ENCODE measurements at places on chromosomes 7 and 10.

DNA sequence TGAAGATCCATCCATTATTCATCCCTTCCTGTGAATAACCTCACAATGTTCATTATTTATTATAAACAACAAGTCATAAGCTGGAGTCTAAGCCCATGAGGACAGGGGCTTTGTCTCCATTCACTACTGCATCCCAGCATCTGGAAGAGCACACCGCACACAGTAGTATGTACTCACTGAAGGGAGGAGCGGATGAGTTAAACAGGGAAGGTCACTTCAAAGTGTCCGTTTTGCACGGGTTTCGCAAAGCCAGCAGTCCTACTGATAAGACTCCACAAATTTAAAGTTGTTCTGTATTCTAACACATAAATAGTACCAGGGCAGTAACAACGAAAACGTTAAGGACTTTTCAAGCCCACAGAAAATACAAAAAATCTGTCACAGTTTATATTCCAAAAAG lies 167.9 kb downstream of the PARD3 start:
- no peak for DNase-seq

DNA sequence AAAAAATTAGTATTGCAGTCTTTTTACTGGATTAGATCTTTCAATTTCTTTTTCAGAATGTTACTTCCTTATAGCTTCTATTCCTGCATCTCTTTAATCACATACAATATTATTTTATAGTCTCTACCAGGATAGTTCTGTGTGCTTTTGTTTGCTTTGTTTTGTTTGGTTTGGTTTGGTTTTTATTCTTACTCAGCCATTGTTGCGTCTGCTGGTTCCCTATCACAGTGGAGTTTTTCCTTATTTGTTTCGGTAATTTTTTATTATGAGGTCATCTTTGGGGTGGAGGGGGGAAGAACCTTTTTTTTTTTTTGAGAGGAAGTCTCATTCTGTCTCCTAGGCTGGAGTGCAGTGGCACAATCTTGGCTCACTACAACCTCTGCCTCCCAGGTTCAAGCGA lies 9.0 kb upstream of the BAIAP2L1 start:
- no peak for DNase-seq

DNA sequence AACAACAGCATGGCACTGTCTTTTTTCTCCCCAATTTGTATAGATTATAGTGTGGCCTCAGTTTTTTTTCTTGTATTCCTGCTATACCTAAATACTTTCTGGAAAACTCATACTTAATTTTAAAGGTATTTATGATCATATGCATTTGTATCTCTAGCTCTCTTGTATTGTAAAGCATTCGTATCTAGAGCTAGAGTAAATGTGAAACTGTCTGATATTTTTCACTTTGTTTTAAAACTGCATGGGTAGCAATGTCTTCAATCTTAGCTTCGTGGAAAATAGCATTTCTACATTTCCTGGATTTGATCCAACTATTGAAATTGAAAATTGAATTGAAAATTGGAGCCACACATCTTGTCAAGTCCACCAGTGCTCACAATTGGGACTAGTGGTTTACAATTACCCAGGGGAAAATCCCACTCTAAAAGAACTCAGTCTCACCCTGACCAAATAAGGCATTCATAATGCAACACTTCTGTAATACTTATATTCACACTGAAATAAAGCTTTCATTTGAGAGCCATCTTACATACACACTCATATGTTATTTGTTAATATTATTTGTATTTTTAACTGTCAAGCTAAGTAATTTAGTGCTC lies 51.3 kb upstream of the KLF6 start:
- no peak for DNase-seq

GRCh38 chr7:131268906-131269305 lies 58.8 kb upstream of the MKLN1 start:
- DNase-seq = no peak

DNA sequence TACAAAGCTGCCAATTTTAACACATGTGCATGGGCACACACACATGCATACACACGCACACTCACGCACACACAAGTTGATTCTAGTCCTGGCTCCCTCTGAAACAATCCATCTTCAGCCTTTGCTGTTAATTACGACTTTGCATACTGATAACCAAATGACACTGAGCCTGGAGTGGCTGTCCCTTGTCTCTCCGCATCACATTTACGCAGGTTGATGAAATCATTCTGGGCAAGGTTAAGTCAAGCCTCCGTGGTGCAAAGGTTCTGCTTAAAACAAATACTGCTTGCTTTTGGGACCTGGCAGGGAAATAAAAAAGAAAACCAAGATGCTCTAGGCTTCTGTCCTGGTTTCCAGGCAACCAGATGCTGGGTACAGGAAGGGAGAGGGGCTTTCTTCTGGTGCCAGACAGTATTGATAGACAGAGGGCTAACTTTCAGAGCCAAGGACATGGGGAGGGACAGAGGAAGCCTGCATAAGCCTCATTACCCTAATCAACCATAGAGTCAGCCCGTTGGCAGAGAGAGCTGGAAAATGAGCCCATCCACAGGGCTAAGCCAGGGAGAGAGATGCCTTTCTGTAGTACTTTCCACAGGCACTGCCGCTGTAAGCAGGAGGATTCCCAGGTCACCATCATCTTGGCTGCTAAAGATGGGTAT lies 233.0 kb downstream of the WDR11 start:
- no peak for DNase-seq

GRCh38 chr7:122518488-122518887 lies 180.4 kb downstream of the RNF133 start:
- DNase-seq = no peak

DNA sequence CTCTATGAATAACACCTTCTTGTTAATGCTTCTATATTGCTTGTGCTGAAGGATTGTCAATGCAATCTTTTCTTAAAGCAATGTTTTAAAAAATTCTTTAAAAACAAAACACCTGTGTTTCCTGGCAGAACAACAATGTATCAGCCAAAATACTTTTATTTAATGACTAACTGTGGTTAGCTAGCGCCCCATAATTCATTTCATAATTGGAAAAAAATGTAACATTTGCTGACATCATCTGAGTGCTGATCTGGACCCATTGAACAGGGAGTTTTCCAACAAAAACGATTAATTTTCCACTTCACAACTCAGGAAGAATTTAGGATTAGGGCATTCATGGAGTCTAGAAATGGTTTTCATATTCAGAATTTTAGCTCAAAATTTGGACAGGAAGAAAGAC lies 137.6 kb upstream of the CDK6 start:
- DNase-seq = no peak

DNA sequence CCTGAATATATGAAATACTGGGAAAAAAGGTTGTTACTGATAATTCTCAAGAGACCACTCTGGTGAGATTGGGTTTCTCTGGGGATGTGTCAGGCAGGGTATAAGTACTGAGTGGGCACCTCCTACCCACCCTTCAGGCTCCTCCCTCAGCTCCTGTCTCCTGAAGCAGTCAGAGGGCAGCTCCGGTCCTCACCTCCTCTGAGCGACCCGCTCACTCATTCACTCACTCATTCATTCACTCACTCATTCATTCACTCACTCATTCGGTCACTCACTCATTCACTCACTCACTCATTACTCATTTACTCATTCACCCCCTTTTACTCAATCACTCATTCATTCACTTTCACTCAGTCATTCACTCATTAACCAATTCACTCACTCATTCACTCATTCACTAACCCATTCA lies 6.9 kb upstream of the PFKP start:
- no peak for DNase-seq

GRCh38 chr10:59098387-59098786 lies 78.1 kb upstream of the PHYHIPL start:
- no peak for DNase-seq

DNA sequence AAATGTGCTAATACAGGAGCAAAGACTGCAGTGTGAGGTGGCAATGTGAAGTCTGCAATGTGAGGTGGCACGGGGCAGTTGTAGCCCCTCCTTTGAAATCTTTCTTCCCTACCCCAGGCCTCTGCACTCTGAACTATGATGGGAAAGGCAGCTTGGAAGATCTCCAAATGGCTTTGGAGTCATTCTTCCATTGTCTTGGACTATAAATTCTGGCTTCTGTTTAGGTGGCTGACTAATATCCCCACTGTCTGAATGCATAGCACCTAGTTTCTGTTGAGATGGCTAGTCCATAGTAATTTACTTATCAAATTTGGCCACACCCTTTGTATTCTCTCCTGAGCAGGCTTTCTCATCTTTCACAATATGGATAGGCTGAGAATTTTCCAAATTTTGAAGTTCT lies 175.0 kb downstream of the CFTR start:
- DNase-seq = no peak

- DNase-seq = no peak
These were observed 25.0 kb downstream of the ABLIM1 start for GRCh38 chr10:114632869-114633715.

- no peak for DNase-seq
These were observed 205.9 kb downstream of the SEC23IP start for GRCh38 chr10:120098232-120098930.

- DNase-seq = no peak
These were observed 182.0 kb upstream of the PHYHIPL start for GRCh38 chr10:58994226-58995057.

GRCh38 chr10:50605269-50605950 lies 18.3 kb downstream of the SGMS1 start:
- DNase-seq = no peak

DNA sequence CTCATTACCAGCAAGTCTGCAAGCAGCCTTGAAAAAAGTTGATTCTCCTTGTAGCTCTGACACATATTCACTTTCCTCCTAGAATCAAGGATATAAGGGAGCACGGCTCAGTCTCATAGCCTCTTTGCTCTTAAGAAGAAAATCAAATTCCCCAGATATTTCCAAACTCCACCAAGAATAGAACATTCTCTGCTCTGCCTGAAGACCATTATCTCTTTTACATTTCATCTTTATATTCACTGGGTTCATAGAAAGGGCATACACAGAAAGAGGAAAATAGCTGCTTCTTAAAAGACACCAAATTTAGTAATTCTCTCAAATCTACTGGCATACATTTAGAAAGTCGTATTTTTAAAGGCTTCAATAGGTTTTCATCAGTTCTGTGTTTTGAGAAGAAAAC lies 92.0 kb downstream of the HPSE2 start:
- no peak for DNase-seq

DNA sequence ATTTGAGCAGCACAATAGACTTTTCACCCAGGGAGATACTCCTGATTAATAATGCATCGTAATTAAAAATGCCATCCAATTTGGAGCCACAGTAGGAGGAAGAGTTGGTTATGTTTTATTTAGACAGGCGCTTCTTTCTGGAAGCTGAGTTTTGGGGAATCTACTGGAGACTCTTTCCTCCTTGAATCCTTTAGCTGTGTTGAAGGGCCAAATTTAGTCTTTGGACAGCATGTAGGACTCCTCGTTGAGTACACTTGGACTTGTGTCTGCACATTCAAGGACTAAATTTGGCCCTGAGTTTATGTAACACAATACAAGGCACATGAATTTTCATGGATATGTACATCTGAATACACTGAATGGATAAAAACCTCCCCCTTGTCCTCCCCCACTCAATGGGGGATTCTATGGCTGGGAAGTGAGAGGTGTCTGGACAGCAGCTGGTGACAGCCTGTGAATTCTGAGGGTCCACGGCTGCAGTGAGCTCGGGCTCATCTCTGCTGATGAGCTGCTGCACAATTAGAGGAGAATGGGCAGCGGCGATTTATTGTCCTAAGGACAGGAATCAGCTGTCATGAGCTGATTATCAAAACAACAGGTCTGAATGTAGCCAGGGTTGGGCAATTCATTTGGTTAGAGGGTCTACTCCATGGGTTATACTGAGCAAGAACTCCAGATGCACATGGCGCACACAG lies 95.2 kb downstream of the PRTFDC1 start:
- DNase-seq = no peak

DNA sequence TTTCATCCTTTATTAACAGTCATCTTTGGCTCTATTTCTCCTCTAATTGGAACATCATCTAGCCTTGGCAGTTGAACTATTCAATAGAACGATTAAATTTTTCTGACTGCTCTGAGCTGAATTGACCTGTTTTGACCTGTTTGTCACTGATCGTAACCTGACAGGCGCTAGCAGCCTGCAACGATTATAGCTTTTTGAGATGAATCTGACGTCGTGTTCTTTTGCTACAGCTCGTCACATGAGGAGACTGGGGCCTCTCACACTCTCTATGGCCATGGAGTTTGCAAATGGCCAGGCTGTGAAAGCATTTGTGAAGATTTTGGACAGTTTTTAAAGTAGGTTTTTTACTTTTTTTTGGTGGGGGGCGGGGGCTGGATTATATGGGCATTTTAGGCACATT lies 229.8 kb downstream of the FOXP2 start:
- no peak for DNase-seq

DNA sequence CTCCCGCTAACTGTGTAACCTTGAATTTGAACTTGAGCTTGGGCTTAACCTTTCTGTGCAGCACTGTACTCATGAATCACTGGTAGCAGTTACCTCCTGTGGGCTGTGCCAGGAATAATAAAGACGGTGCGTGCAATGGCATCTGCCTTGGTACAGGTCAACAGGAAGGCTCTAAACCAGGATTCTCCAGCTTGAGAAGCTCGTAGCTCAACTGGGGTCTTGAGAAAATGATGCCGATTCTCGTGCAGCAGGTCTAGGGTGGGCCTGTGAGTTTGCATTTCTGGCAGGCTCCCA lies 112.5 kb upstream of the ANLN start:
- no peak for DNase-seq

- peak; percentile 88 for DNase-seq
These were observed 206.2 kb downstream of the DIP2C start for GRCh38 chr10:483261-483660.

DNA sequence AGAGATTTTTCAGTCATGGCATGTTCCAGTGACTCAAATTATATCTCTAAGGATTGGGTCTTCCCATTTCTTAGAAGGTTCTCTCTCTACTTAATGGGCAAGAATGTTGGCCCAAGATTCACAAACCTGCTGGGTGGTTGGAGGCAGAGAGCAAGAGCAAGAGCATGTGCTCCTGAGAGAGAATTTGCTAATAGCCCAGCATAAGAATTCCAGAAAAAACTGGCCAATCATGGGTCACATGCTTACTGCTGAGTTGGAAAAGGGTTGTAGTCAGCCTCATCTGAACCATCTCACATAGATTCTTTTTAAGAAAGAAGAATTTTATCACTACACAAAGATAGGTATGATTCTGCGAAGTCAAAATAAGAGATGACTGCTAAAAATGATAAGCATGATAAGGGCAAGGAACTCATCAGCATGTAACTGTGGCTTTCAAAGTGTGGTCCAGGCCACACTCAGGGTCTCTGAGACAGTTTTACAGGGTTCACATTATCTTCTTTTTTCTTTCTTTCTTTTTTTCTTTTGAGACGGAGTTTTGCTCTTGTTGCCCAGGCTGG lies 8.2 kb upstream of the VCL start:
- DNase-seq = no peak

Data from mesenteric fat pad (tissue), 1 donor.